ENCODE measurements at places on chromosomes 3 and 15.

GRCh38 chr15:36468746-36469145 lies 110.7 kb upstream of the CDIN1 start:
- no peak for DNase-seq

DNA sequence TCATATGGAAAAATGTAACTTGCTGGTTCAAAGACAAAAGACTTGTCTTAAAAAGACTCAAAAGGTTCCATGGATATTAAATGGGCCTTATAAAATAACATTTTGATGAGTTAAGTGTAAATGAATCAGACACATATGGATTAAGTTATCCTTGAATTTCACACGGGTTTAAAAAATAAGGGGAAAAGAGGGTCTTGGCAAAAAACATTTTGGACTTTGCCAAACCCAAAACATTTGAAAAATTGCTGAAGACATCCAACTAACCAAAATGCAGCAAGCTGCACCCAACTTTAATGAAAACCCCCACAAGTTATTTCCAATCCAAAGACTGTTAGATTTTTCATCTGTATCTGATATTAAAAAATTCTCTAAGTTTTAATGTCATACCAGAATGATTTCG lies 200.7 kb downstream of the MEIS2 start:
- no peak for DNase-seq

- no peak for DNase-seq
Observed at GRCh38 chr15:56760186-56760585, 26.9 kb upstream of the ZNF280D start.

GRCh38 chr3:59450946-59451763 lies 401.3 kb upstream of the CFAP20DC start:
- DNase-seq = peak; percentile 84

- DNase-seq = no peak
Observed at GRCh38 chr3:14204515-14205284, 26.1 kb downstream of the LSM3 start.

GRCh38 chr3:127040216-127040615 lies 57.3 kb downstream of the PLXNA1 start:
- DNase-seq = no peak

DNA sequence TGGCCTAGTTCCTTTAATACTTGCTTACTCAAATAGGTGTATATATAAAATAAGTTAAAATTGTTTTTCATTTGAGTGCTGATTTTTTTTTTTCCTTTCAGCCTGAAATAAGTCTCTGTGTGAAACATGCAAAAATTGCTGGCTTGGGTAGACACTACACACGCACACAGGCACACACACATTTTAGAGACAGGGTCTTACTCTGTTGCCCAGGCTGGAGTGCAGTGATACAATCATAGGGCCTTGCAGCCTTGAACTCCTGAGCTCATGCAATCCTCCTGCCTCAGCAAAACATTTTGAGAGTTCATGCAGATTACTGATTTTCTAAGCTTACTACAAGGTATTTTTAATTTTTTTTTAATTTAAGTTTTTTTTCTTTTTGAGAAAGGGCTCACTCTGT lies 12.7 kb upstream of the RFC4 start:
- no peak for DNase-seq

DNA sequence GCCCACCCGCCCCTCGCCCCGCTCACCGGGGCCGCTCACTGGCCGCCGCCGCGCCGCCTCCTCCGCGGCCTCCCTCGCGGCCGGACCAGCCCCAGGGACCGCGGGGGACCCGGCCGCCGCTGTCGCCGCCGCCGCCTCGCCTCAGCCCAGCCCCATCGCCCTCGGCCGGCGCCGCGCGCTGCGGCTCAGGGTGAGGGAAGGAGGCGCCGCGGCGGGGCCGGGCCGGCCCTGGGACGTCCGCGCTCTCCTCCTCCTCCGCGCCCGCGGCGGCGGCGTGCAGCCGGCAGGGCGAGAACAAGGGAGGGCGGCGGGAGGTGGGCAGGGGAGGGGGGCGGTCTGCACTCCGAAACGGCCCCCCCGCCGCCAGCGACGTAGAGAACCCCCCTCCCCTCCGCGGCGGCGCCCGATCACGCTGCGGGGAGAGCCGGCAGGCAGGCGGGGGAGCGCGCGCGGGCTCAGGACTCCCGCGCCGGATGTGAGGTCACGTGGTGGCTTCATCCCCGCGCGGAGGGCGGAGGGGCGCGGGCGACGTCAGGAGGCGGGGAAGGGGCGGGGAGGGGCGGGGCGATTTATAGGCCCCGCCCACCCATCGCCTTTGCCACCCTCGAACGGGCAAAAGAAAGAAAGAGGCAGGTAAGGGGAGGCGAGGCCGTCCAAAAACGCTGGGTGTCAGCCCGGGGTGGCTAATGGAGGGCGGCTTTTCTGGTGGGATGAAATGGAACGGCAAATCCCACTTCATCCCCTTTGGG lies at the start of gene ATP13A3:
ATP13A3 (minus strand) TSS at position 463 of the 749 bp plus-strand sequence. CDS start 24,812 bp downstream, outside the sequence.
- peak; percentile 90 for DNase-seq

DNA sequence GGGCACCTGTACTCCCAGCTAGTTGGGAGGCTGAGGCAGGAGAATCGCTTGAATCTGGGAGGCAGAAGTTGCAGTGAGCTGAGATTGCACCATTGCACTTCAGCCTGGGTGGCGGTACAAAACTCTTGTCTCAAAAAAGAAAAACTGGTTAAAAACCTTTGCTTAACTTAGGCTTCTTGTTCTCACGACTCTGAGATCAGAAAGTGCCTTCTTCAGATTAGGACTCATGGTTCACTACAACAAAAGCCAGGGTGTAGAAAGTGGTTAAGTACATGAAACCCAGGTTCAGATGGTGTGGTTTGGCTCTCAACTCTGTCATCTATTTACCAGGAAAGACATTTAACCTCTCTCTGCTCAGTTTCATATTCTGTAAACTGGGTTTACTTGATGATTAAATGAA lies 168.4 kb downstream of the TUSC7 start:
- DNase-seq = no peak

DNA sequence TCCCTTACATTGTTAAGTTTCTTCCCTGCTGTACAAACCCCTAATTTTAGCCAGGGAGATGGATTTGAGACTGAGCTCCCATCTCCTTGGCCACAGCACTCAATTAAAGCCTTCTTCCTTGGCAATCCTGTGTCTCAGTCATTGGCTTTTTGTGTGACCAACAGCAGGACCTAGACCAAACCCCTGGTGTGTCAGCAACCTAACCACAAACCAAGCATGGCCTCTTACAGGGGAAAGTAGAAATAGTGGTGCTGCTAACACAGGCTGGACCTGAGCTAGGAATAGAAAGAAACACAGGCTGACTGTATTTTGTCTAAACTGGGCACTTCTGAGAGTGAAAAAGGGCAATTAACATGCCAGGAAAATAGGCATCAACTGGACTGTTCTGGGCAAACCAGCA lies 37.9 kb downstream of the PPCDC start:
- no peak for DNase-seq

Data from central memory CD4-positive, alpha-beta T cell (primary cell).